ENCODE measurements at places on chromosomes 2 and 18. TPM values are rescaled to one million over a fixed set of nuclear protein-coding genes. Genes with fewer than 3 reads are reported as not detected.

- H3K4me1 ChIP-seq = peaks cover 10% of the 10 kb centered on the region
- H3K4me3 ChIP-seq = no peak overlapping the region
- no peak for DNase-seq
- no peaks in the 10 kb centered on the region for H3K36me3 ChIP-seq
- no peaks in the 10 kb centered on the region for H3K27me3 ChIP-seq
- H3K27ac ChIP-seq = no peak overlapping the region
These were observed 34.6 kb upstream of the B3GNT7 start for GRCh38 chr2:231360881-231361371.

The NGEF gene
- not detected for total RNA-seq

DNA sequence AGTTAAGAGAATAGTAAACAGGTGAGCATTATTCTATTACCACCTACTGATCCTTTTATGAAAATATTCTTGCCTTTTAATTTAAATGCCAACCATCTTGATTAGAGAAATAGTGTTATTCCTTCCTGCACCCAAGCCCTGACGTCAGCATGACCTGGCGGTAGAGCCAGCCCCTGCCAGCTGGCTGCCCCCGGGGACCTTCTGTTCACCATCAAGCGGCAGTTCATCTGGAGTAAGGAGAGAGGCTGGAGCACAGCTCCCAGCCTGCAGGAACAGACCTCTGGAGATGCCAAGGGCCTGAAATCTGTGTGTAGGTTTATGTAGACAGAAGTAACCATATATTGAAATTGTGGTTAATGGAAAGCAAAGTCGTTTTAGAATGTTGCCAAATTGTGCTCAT, 171.8 kb downstream of the GBX2 start:
- peaks cover 1% of the 10 kb centered on the region for H3K27me3 ChIP-seq
- H3K27ac ChIP-seq = no peak overlapping the region
- H3K4me1 ChIP-seq = no peaks in the 10 kb centered on the region

DNA sequence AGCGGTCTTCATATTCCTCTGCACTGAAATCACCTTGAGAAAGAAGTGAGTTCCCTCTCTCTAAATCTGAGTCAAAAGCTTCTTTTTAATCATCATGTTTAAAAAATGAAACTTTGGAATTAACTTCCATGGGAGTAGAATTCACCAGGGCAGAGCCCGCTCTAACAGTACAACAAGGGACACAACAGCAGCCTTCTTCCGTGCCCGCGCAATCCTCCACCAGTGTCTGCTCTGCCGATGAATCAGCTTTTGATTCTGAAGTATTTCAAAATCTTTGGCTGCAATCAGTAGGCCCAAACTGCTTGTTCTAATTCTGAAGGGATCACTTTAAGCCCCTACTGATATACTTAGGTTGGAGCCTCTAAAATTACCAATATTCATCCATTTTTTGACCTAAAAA, 76.9 kb downstream of the USP40 start:
- peaks cover 5% of the 10 kb centered on the region for H3K36me3 ChIP-seq
- no peaks in the 10 kb centered on the region for H3K27me3 ChIP-seq
- DNase-seq = no peak
- no peak overlapping the region for H3K4me3 ChIP-seq
- H3K4me1 ChIP-seq = no peaks in the 10 kb centered on the region

GRCh38 chr18:73688851-73689711, 458.6 kb downstream of the FBXO15 start:
- no peak for DNase-seq
- no peaks in the 10 kb centered on the region for H3K4me1 ChIP-seq
- no peaks in the 10 kb centered on the region for H3K36me3 ChIP-seq
- H3K27me3 ChIP-seq = no peaks in the 10 kb centered on the region
- H3K4me3 ChIP-seq = no peak overlapping the region
- H3K27ac ChIP-seq = no peak overlapping the region

The UXS1 gene
- 36.7 TPM for total RNA-seq

DNA sequence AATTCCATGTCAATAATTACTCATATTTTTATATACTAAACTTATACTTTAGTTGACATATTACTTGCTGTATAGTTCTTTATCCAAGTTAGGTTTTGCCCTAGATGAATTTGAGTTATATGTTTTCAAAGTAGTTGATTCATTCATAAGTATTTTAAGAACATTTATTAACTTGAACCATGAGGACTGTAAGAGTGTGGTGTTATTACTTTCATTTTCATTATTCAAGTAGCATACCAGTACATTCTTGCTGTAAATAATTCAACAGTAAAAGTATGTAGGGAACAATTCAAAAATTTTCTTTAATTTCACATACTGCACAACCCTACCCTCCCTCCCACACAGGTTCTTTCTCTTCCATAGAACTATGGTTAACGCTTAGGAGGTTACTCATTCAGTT, 75.4 kb downstream of the ANKRD12 start:
- no peaks in the 10 kb centered on the region for H3K27me3 ChIP-seq
- H3K36me3 ChIP-seq = peaks cover 35% of the 10 kb centered on the region
- H3K4me1 ChIP-seq = peaks cover 13% of the 10 kb centered on the region

GRCh38 chr2:45124456-45124855, 115.2 kb upstream of the SIX2 start:
- H3K27me3 ChIP-seq = peaks cover 5% of the 10 kb centered on the region
- no peaks in the 10 kb centered on the region for H3K4me1 ChIP-seq
- no peak for DNase-seq
- no peak overlapping the region for H3K4me3 ChIP-seq

- no peaks in the 10 kb centered on the region for H3K27me3 ChIP-seq
- peak overlapping the region; percentile 67 for H3K4me3 ChIP-seq
- DNase-seq = no peak
These were observed 184.9 kb downstream of the UBE2E3 start for GRCh38 chr2:181165199-181165868.

GRCh38 chr2:132804051-132804450, 134.0 kb upstream of the LYPD1 start:
- no peaks in the 10 kb centered on the region for H3K4me1 ChIP-seq
- H3K27ac ChIP-seq = no peak overlapping the region
- H3K27me3 ChIP-seq = no peaks in the 10 kb centered on the region
- DNase-seq = no peak

- H3K4me1 ChIP-seq = no peaks in the 10 kb centered on the region
- no peak for DNase-seq
- H3K27ac ChIP-seq = no peak overlapping the region
- H3K36me3 ChIP-seq = no peaks in the 10 kb centered on the region
- H3K4me3 ChIP-seq = no peak overlapping the region
These were observed 761.5 kb upstream of the SOX11 start for GRCh38 chr2:4930704-4931103.

- H3K4me3 ChIP-seq = peak overlapping the region; percentile 61
- H3K36me3 ChIP-seq = peaks cover 9% of the 10 kb centered on the region
- peaks cover 46% of the 10 kb centered on the region for H3K4me1 ChIP-seq
These were observed 6.9 kb downstream of the OTX1 start for GRCh38 chr2:63057249-63058143.

DNA sequence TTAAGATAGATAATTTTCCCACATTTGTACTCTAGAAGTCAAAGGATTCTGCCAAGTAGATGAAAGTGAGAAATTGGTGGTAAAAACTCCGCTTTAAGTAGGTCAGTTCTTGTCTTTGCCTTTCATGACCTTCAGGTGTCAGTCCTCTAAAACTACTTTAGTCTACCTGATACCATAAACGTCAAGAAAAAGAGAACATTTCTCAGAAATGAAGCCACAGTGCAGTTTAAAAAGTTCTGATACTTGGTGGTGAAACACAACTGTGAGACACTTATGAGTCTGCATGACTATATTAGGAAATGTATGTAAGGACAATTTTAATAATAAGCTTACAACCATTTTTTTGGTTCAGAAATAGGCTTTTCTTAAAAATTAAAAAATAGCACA, 583.3 kb downstream of the SATB2 start:
- no peak overlapping the region for H3K4me3 ChIP-seq
- H3K4me1 ChIP-seq = no peaks in the 10 kb centered on the region
- H3K27me3 ChIP-seq = no peaks in the 10 kb centered on the region
- no peak for DNase-seq
- H3K27ac ChIP-seq = no peak overlapping the region

The SLC14A1 gene
- total RNA-seq = 0.49 TPM

DNA sequence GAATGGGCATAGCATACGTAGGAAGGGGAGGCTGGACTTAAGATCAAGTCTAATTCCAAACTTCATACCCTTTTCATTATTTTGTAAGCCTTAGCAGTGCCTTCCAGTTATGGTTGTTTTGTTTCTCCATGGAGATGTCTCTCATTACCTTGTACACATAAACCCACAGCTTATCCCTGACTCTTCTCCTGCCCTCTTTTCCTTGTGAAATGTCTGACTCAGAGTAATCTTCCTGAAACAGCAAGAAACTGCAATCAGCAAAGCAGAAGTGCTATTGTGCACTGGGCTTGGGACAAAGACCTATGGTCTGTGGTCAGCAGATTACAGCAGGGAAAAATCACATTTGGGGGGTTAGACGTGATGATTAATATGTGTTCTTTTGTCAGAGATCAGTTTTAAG, 176.7 kb downstream of the IKZF2 start:
- no peak overlapping the region for H3K4me3 ChIP-seq
- DNase-seq = no peak
- H3K4me1 ChIP-seq = peaks cover 1% of the 10 kb centered on the region
- peaks cover 6% of the 10 kb centered on the region for H3K27me3 ChIP-seq
- H3K36me3 ChIP-seq = no peaks in the 10 kb centered on the region
- H3K27ac ChIP-seq = no peak overlapping the region

- H3K27ac ChIP-seq = no peak overlapping the region
- no peaks in the 10 kb centered on the region for H3K4me1 ChIP-seq
- no peaks in the 10 kb centered on the region for H3K36me3 ChIP-seq
- no peak overlapping the region for H3K4me3 ChIP-seq
- H3K27me3 ChIP-seq = peaks cover 66% of the 10 kb centered on the region
These were observed 9.9 kb downstream of the LIMS2 start for GRCh38 chr2:127665267-127665893.

The IL1R2 gene
- 1.1 TPM for total RNA-seq

DNA sequence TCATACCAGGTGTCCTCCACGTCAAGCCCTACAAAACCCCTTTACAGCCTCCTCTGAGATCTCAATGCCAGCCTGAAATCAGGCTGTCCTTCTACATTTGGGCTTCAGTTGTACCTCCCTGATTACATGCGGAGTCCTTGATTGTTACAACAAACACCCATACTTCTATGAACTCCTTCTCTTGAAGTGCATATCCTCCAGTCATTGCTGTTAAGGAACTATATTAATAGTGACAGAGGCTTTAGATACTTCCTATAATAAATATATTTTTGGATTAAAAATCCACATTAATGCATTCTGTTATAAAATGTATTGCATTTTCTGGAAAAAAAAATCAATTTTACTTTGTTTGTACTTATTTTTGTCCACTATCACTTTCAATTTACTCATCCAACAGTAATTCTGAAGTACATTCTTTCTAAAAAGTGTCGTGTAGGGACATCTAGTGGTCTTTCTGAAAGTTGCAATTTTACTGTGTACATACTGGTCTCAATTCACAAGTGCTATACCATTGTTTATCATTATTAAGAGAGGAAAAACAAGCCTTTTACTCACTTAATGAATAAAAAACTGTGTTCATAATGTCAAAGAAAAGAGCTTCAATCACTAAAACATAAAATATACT, 316.4 kb downstream of the DSEL start:
- no peak overlapping the region for H3K4me3 ChIP-seq
- H3K27me3 ChIP-seq = no peaks in the 10 kb centered on the region
- H3K4me1 ChIP-seq = no peaks in the 10 kb centered on the region
- no peaks in the 10 kb centered on the region for H3K36me3 ChIP-seq
- no peak for DNase-seq
- no peak overlapping the region for H3K27ac ChIP-seq

DNA sequence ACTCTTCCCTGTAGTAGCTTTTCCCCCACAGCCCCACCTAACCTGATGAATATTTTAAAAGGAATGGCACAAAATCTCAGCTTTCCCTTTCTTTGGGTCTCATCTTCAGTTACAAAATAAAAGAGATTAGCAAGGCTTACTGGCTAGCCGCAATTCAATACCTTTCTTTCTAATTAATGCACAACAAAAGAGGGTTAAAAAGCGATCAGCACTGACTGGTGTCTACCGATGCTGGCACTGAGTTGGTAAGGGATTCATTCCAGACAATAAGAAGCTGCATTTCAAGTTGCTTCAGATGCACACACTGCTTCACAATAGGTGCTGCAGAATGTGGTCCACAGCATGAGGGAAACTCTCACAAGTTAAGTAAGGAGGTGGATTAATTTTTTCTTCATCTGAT, 41.9 kb downstream of the HDHD2 start:
- peaks cover 26% of the 10 kb centered on the region for H3K36me3 ChIP-seq
- no peak for DNase-seq
- no peaks in the 10 kb centered on the region for H3K27me3 ChIP-seq
- no peaks in the 10 kb centered on the region for H3K4me1 ChIP-seq
- no peak overlapping the region for H3K27ac ChIP-seq

- no peaks in the 10 kb centered on the region for H3K4me1 ChIP-seq
- no peaks in the 10 kb centered on the region for H3K36me3 ChIP-seq
- H3K4me3 ChIP-seq = no peak overlapping the region
- H3K27me3 ChIP-seq = no peaks in the 10 kb centered on the region
- no peak overlapping the region for H3K27ac ChIP-seq
- DNase-seq = no peak
These were observed 714.6 kb upstream of the LRATD1 start for GRCh38 chr2:13917958-13918357.

DNA sequence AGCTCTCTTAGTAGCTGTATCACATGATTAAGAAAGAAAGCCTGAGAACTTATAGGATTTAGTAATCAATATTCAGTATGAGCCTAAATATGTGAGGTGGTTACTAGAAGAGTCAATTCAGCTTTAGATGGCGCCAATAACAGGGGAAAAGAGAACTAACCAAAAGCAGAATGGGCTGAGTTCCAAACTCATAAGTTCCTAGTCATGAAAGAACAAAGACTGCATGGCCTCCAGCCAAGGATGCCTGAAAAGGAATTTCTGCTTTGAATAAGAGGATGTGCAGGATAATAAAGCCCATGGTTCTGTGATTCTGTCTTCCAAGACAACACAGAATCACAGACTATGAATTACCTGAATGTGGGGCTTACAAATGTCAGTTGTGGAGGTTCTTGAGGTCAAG, 196.5 kb downstream of the SATB2 start:
- H3K4me3 ChIP-seq = no peak overlapping the region
- no peaks in the 10 kb centered on the region for H3K4me1 ChIP-seq
- DNase-seq = no peak
- no peak overlapping the region for H3K27ac ChIP-seq
- H3K36me3 ChIP-seq = no peaks in the 10 kb centered on the region

The COX5B gene
- total RNA-seq = 228 TPM

The OSBPL6 gene
- total RNA-seq = 1.5 TPM

DNA sequence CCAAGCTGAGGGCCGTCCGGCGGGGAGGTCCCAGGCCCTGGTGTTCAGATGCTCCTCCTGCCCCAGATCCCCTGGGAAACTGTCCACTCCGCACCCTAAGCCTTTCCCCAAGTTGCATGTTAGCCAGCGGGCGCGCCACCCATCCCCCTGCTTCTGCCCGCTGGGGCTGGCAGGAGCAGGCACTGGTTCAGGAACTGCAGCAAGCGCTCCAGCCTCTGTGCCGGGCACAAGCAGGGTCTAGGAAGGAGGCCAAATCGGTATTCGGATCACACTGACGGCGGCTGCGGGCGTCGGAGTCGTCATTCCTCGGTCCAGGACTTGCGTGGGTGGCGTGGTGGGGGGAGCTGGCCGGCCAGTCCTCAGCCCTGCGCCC, 53.7 kb downstream of the FAM168B start:
- peaks cover 18% of the 10 kb centered on the region for H3K4me1 ChIP-seq
- peaks cover 14% of the 10 kb centered on the region for H3K27me3 ChIP-seq
- H3K27ac ChIP-seq = no peak overlapping the region
- H3K4me3 ChIP-seq = no peak overlapping the region
- no peaks in the 10 kb centered on the region for H3K36me3 ChIP-seq

The DNAH7 gene
- total RNA-seq = not detected

The NAGK gene
- 75.2 TPM for total RNA-seq

All from activated T-helper 1 cell treated with anti-CD3 and anti-CD28 coated beads, Interleukin-12 subunit alpha, Interleukin-12 subunit beta, Interleukin-2, Interleukin-4 antibody, amounts not matched to agents 30 ng/mL and 10 ng/mL and 1 ng/mL, durations not matched to agents 14 hours and 24 hours and 36 hours (primary cell).